Stimulated activated CD8-positive, alpha-beta memory T cell treated with anti-CD3 and anti-CD28 coated beads, Interleukin-7, amount 100 ng/mL, for 24 hours (primary cell): ENCODE measurements at places on chromosomes 16 and 17.
A peak's percentile ranks its signal among the peaks of the same experiment; 100 is the strongest.

- no peak for DNase-seq
Observed at GRCh38 chr17:82104797-82105416, 6.9 kb upstream of the FASN start.

DNA sequence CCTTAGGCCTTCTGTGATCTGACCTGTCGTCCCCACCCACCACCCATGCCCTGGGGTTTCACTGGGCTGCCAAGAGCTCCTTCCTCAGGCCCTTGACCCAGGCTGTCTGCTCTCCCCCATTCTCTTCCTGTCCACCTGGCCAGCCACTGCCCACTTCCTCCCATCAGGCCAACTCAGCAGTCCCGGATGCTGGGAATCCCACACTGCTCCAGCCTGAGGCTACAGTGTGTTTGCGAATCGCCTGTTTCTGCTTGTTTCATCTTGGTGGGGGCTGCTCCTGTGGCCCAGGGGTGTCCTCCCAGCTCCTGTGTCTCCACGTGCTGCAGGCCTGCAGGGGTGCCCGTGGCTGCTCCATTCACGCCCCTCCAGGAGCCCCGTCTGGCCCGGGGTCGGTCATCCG, 839 bp upstream of the METRN start:
- DNase-seq = no peak

DNA sequence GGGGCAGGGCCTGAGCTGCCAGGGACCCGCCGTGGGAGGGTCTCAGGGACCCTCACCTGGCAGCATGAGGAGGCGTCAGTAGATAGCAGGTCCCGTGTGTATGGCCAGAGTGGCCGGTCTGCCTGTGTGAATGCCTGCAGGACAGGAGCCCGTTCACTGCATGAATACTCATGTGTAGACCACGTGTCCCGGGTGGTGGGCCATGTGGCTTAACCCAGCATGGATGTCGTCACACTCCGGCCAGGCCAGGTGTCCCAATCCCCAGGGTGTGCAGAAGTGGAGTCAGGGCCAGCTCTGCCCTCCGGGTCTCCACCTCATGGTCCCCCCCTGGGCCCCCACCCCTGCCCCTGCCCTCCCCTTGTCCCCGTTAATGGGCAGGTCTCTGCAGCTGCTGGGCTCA, 53.7 kb downstream of the BAHCC1 start:
- DNase-seq = no peak

DNA sequence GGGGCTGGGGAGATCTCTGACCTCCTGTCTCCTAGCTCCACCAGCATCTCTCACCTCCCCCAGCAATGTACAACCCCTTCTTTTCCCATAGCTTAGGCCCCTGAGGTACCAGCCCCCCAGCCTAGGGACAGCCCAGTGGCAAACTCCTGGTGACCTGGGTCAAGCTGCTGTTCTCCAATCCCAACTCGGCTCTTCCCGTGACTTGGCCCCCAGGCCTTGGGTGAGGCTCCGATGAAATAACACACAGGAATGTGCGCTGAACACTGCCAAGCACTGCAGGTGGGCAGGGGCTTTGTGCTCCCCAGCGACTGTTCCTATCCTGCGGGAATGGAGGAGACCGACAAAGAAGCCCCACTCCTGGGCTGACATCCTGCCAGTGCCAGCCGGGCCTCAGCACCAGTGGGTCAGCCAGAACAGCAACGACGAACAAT, 63.7 kb upstream of the AMZ2 start:
- DNase-seq = no peak

DNA sequence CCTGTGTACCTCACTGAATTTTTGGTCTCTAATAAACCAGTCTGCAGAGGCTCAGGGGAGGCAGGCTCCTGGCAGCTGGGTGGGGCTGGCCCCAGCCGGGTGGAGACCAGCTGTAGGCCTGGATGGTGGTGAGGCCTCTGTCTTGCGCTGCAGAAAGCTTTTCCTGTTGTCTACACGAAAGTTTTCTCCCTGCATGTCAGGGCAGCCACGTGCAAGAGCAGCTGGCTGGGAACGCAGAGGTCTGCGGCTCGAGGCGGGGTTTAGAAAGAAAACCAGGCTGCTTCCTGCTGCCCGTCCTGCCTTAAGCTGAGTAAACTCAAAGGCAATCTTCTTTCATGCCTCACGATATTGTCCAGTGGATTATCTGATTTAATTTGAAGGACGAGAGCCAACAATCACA, 2.4 kb downstream of the SERPINF1 start:
- DNase-seq = no peak

DNA sequence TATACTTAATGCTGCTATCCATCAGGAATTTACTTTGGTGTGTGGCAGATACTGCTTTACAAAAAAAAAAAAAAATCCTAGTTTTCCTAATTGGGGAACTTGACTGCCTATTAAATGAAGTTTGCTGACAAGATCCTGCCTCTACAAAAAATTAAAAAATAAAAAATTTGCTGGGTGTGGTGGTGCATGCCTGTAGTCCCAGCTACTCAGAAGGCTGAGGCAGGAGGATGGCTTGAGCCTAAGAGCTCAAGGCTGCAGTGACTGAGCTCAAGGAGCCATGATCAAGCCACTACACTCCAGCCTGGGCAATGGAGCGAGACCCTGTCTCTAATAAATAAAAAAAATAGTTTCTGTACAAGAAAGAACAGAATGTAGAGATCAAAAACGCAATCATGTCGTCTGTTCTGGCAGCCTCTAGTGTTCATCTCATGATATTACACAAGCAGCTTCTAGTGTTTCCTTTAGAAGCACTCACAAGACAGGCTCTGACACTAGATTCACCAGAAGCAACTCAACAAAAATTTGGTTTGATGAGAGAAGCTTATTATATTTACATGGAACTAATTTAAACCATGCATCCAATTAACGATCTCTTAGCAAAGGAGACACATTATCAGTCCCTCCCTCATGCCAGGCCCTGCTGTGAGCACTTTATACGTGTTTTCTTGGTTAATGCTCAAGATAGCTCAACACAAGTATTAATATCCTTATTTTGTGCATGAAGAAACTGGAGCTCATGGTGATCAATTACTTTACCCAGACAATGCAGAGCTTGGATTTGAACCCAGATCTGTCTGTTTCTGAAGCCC, 6.8 kb upstream of the KRTAP17-1 start:
- no peak for DNase-seq

DNA sequence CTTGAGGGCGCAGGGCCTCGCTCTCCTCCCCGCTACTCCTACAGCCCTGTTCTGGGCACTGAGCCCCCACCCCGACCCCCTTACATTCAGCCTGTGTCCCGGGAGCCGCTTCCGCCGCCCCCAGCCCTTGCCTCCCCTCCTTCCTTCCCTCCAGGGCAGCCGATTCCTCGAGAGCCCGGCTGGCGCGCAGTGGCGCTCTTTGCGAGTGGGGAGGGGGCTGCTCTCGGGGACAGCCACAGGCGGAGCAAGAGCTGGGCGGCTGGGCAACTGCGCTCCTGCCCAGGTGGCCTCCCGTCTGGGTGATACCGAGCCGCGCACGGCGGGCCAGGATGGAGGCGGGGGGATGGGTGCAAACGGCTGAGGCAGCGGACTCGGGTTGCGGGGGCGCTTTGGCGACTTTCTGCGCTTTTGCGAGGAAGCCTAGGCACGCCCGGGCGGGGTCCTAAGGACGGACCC, 1.2 kb downstream of the MMP15 start:
- no peak for DNase-seq

GRCh38 chr17:42438600-42439567, 15.8 kb upstream of the CAVIN1 start:
- no peak for DNase-seq

DNA sequence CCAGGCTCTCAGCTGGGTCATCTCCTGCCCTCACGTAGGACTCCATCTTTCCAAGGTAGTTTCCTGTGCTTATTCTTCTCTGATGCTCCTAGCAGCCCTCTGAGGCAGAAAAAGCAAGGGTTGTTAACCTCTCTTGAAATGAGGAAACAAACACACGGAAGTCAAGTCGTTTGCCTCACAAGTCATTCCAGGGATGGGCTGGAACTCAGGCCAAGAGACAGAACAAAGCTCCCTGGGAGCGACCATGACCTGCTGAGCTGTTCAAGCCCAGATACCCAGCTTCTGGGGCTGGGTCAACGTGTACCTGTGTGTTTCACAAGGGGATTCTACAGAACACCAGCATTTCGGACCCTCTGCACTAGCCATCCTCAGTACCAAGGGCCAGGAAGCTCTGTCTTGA, 28.1 kb downstream of the SRL start:
- DNase-seq = no peak

DNA sequence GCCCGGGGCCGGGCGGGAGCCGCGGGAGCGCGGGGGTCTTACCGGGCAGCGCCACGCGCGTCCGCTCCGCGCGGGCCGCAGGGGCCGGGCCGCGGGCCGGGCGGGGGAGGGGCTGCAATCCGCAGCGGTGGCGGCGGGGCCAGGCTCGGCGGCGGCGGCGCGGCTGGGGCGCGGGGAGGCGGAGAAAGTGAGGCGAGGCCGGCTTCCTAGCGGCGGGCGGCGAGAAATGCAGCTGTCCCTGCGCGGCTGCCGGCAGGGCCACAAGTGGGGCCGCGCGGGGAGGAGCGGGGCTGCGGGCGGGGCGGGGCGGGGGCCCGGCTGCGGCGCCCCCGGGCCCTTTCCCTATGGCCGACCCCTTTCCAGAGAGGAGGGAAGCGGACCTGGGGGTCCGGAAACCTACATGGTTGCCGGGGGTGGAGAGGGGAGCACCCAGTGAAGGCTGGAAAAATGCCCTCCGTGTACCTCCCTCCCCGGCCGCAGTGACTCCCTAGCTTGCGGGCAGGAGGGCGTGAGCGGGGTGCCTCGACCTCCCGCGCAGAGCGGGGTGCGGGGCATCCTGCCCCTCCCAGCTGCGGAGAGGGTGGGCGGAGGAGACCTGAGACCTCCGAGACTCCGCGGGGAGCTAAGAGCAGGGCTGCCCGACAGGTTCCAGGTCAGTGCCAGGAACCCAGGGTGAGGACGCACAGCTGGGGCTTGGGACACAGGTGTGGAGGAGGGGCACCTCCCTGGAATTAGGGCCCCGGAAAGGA, at the start of gene CUEDC1:
CUEDC1 (minus strand) TSS at position 230 of the 749 bp plus-strand sequence. CDS start 69,848 bp downstream, outside the sequence.
- peak; percentile 28 for DNase-seq

GRCh38 chr16:55179852-55180585, 144.0 kb upstream of the IRX6 start:
- no peak for DNase-seq

DNA sequence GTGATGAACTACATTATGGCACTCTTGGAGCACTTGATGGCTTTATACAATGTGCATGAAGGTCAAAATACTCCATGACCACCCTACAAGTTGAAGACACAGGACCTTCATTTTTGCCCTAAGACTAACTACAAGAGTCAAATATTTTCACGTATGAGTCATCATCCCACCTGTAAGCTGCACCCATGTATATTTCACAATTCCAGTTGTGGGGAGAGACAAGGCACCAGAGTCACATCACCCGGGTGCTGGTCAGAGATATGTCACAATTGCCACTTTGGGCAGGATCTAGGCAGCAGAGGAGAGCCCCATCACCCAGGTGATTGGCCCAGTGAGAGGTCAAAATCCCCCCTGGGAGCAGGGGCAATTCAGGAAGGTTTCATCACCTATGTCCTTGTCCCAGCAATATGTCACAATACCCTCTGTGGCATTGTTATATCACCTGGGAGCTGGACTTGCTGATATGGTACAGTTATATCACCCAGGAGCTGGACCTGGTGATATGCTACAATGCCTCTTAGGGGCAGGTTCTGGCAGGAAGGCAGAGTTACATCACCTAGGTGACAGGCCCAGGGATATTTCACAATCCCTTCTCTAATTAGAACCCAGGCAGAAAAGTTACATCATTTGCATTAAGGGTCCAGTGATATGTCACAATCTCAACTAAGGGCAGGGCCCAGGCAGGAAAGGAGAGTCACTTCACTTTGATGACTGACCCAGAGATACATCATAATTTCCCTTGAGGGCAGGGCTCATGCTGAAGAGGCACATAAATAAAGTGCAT, 1839.2 kb downstream of the TP53TG3F start:
- no peak for DNase-seq

- DNase-seq = no peak
Observed at GRCh38 chr17:47703191-47703591, 9.2 kb downstream of the TBKBP1 start.

GRCh38 chr17:3590231-3590630, 19.0 kb downstream of the TRPV1 start:
- no peak for DNase-seq

- DNase-seq = no peak
Observed at GRCh38 chr16:19307587-19308241, 22.2 kb downstream of the CLEC19A start.

GRCh38 chr17:1234455-1234854, 35.8 kb upstream of the BHLHA9 start:
- no peak for DNase-seq

DNA sequence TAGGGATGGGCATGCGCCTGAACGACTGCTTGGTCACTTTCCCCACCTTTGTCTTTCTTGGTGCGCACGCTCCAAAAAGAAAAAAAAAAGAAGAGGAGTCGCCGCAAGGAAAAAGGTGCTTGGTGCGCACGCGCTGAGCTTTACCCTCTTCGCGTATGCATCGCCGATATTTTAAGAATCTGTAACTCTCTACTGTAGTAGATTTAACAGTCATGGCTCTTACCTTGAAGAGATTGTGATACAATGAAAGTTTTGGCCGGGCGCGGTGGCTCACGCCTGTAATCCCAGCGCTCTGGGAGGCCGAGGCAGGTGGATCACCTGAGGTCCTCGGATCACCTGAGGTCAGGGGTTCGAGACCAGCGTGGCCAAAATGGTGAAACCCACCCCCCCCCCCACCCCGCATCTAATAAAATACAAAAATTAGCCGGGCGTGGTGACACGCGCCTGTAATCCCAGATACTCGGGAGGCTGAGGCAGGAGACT, 609 bp upstream of the FXR2 start:
- DNase-seq = no peak

GRCh38 chr17:3594051-3594800, 15.0 kb downstream of the TRPV1 start:
- no peak for DNase-seq

- DNase-seq = no peak
Observed at GRCh38 chr17:34300652-34301370, 15.3 kb downstream of the CCL11 start.

DNA sequence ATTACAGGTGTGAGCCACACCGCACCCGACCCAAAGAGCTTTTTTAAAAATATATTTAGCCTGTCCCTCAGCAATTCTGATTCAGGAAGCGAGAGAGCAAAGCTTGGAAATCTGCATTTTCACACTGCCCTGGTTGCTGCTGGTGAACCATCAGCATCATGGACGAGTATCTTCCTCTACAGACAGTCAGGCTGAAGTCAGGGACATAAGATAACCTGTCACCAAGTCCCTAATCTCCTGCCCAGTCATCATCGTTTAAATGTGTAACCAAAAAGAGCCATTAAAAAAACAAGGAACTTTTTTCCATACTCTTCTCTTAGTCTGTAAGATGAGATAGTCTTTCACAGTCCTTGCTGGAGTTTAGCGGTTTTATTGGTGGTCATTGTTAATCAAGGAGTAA, 6.7 kb downstream of the PMM2 start:
- no peak for DNase-seq

DNA sequence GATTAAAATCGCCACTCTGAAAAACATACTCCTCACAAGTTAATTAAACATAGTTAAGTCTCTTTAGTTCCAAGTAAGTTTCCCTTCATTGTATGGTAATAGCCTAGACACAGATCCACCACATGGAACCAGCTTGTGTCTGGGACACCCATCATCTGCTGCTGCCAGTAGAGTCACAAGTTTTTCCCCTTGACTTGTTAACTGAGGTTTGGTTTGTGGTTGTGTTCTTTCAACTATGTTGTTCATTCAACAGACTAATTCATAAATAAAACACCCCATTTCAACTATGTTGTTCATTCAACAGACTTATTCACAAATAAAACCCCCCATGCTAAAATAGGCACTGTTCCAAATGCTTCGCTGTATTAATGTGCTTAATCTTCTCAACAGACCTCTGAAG, 24.4 kb downstream of the YWHAE start:
- no peak for DNase-seq

GRCh38 chr17:70208825-70209555, 39.7 kb downstream of the KCNJ2 start:
- DNase-seq = no peak
